ENCODE measurements at places on chromosomes 7 and 10.

GRCh38 chr7:150964593-150965111 lies 13.5 kb downstream of the KCNH2 start:
- no peak for DNase-seq

DNA sequence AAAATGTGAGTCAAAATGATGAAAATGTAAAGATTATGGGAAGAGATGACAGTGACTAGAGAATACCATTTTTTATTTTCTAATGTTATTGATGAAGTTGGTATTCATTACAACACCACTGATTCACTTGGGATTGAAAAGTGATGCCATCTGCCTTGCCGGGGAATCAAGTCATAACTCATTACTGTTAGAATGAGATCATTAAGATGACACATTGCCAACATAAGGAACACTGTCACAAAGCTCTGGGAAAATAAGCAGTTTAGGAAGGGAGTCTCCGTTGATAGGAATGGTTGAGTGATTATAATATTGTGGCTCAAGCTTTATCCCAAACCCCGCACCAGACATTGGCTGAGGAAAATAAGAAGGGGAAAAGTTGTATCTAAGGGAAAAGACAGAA lies 121.5 kb upstream of the PLPP4 start:
- DNase-seq: no peak

GRCh38 chr7:35714862-35715261 lies 19.9 kb upstream of the HERPUD2 start:
- DNase-seq: no peak

- DNase-seq: no peak
Observed at GRCh38 chr10:50396491-50397311, 145.4 kb upstream of the ASAH2 start.

DNA sequence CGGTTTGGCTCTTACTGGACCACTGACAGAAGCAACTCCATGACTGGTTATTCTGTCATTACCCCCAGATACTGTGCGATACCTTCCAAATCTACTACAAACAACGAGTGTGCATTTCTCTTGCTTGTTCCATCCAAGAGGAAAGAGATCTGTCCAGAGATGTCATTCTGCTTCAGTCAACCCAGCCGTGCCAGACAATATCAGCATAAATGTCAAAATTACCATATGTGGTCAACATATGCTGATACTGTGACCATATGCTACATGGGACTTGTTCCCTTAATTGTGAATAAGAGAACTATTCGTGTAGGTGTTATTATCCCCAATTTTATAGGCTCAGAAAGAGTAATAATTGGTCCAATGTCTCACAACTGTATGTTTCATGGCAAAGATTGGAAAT lies 143.2 kb upstream of the PRSS1 start:
- DNase-seq: no peak

DNA sequence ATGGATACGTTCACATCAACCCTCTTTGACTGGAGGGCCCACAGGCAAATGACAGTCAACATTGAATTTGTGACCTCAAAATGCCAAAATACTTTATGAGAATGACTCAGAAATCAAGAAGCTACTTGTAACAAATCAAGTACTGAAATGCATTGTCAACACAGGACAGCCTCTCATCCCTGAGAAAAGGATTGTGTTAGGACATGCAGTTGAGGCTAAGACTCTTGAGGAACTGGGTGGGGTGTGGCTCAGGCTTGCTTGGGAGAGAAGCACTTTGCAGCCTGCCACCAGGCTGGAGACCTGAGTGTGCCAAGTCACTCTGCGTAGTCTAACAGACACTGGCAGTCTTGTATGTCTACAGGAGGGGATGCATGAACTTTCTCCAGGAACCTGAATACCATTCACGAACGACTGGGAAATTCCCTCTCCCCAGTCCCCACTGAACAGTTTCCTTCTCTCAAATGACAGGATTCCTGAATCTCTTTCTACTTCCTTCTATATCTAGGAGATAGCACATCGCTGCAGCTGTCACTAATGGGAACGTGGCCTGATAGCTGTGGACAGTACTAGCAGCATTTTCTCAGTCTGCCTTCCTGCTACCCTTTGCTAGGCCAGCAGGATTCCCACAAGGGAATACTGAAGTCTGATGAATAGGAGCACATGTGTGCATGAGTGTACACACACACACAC lies 3.3 kb upstream of the SMO start:
- DNase-seq: no peak

DNA sequence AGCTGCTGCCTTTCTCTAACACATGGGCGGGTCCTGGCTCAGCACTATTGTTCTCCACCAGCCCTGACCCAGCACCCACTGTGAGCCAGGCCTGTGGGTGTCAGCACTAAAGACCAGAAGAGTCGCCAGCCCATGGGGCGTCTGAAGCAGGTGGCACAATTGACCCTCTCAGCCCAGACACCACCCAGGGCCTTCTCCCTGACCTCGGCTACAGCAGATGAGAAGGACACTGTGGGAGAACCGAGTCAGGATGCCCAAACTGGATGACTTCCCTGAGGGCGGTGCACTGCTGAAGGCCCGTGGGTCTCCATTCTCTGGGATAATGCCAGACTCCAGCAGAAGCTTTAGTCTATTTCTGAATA lies 97.0 kb downstream of the MKI67 start:
- DNase-seq: no peak

DNA sequence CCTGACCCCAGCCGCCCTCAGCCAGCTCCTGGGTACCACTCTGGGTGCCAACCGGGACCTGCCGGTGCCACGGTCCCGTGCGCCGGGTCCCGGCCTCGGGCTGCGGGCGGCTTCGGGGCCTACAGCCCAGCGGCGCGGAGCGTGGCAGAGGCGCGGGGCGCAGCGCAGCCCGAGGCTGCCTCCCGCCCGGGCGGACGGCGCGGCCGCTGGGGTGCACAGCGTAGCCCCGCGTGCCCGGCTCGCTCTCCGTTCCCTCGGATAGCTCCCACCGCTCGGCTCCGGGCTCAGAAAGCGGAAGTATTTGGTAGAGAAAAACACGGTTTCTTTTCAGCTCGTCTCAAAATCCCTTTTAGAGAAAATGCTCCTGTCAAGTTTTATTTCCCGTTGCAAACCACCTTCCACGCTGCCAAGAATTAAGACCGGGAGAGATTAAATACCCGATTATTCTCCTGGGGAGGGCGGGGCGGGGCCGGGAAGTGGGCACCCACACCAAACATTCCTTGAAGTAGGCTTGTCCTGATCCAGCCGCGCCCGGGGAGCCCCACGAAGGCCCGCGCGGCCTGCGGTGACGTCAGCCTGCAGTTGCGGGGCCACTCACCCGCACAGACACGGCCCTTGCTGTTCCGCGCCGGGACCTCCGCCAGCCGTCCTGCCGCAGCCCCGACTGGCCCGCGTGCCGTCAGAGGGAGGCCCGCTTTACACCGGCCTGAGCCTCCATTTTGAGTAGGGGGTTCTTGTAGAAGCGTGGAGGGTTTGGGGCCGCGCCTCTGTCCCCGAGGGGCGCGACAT lies 7.2 kb downstream of the HOXA13 start:
- DNase-seq: no peak

GRCh38 chr7:132575419-132575981 lies 770 bp downstream of the PLXNA4 start:
- peak; percentile 74 for DNase-seq

DNA sequence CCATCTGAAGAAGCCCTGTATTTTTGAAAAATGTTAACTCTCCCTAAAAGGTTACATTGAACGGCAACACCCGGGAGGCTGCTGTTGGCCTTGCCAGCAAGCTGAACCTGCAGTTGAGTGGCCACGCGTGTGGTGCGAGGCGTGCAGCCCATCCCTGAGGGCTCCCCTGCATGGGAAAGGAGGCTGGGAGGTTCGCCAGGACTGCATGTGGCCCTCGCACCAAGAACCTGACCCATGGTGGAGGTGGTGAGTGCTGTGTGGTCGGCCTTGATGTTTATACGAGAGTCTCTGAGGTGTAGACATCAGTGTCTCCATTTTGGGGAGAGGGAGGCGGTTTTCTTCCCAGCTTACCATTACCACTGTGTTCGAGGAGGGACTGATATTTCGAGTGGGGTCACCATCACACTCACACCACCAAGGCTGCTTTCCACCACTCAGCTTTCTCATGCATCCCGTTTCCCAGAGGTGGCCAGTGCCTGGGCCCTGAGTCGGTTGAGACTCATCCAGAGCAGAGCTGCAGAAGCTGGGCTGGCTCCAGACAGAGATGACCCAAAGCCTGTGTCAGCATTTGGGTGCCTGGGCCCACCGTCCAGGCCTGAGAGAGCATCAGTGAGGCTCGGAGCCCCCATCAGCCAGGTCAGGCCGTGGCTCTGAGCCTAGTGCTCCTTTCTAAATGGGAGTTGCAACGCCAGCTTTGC lies 222.6 kb downstream of the EBF3 start:
- no peak for DNase-seq

GRCh38 chr10:536371-536925 lies 153.0 kb downstream of the DIP2C start:
- no peak for DNase-seq

DNA sequence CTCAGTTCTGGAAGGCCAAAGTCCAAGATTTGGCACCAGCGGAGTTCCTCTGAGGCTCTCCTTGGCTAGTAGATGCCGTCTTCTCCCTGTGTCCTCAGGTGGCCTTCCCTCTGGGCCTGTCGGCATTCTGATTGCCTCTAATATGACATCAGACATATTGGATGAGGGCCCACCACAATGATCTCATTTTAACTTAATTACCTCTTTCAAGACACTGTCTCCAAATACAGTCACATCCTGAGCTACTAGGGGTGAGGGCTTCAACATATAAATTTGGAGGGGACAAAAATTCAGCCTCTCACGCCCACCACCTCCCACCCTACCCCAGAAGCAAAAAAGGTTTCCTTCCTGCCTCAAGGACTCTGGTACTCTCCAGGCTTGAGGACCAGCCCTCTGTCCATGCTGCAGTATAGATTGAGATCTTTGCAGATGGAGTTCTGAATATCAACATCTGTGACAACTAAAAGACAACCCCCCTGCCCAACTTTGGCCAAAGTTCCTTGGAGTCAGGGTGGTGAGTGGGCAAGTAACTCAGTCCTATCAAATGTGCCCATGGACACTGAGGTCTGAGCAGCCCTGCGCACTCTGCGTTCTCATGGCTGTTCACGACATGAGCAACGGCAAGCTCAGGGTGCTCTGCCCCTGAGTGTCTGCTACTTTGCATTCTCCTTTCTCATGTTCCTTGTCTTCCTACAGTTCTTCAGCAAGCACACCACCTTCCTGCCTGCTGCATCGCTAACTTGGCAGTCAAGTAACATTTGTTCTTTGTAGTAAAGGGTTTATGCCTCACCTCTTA lies 11.5 kb downstream of the TMEM176B start:
- DNase-seq: no peak

DNA sequence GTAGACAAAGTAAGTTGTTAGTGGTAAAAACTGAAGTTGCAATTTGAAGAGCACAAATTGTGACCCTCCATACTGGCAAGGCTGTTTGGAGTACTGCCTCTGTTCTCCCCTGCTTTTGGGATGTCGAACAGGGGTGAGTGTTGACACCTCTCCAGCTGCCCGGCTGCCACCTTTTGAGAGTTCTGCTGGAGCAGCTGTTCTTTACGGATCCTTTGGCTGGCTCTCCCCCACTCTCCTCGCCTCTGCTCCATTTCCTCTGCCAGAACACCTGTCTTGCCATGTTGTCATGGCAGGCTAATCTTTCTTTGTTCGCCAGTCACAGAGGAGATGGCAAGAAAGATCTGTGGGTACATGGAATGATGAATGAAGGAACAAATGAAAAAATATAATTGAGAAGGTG lies 34.9 kb downstream of the INSYN2A start:
- DNase-seq: no peak

DNA sequence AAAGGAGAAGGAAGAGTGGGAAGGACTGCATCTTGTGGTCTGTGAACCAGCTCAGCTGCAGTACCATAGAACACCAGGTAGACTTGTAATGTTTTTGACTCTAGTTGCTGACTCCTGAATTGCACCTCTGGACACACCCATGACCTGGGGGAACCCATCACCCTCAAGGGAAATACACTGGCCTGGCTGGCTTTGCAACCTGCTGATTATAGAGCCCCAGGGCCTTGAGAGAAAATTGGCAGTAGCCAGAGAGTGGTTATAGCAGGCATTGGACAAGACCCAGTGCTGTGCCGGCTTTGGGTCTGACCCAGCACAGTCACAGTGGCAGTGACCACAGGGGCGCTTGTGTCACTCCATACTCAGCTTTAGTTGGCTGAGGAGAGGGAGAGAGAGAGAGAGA lies 902.3 kb downstream of the GRID1 start:
- no peak for DNase-seq

GRCh38 chr7:126436213-126436868 lies 816.4 kb downstream of the GRM8 start:
- no peak for DNase-seq

- peak; percentile 44 for DNase-seq
Observed at GRCh38 chr7:23106823-23107663, 1.5 kb downstream of the KLHL7 start.

GRCh38 chr10:60495338-60496055 lies 105.8 kb upstream of the ANK3 start:
- no peak for DNase-seq

- peak; percentile 17 for DNase-seq
Observed at GRCh38 chr10:6321880-6322279, 119.1 kb downstream of the PFKFB3 start.

DNA sequence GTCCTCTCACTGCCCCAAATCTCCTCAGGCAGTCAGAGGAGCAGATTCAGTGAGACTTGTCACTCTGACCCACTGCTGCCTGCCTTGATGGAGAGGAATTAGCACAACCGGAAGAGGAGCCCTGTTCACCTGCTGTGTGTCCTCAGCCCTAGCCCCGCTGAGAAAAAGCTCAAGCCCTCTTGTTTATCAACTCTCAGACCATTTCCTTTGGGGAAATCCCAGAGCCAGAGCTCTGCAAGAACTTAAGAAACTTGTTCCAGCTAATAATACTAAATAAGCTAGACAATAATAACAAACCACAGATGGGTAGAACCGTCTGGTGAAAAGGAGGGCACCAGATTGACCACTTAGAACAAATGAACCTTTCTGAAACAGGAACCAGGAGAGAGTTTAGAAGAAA lies 37.7 kb upstream of the ITGB1 start:
- DNase-seq: peak; percentile 75

- DNase-seq: no peak
Observed at GRCh38 chr10:30990971-30991646, 40.6 kb downstream of the ZNF438 start.

DNA sequence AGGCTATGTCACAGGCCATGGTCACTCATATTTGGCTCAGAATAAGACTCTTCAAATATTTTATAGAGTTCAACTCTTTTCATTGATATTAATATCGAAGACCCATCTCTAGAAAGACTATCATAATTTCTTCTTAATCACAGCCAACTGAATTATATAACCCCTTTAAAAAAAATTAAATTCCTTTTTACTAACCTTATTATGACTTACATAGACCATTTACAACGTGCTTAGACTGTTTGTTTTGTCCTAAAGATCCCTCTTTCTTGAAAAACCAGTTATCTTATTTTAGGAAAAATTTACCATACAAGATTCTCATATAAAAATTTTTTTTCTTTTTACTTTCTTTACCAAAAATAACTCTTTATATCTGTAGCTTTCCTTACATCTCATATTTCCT lies 10.2 kb upstream of the TMEM254 start:
- no peak for DNase-seq

- DNase-seq: no peak
Observed at GRCh38 chr10:120732067-120732466, 119.1 kb upstream of the WDR11 start.
